ENCODE measurements at places on chromosomes 4 and X.

DNA sequence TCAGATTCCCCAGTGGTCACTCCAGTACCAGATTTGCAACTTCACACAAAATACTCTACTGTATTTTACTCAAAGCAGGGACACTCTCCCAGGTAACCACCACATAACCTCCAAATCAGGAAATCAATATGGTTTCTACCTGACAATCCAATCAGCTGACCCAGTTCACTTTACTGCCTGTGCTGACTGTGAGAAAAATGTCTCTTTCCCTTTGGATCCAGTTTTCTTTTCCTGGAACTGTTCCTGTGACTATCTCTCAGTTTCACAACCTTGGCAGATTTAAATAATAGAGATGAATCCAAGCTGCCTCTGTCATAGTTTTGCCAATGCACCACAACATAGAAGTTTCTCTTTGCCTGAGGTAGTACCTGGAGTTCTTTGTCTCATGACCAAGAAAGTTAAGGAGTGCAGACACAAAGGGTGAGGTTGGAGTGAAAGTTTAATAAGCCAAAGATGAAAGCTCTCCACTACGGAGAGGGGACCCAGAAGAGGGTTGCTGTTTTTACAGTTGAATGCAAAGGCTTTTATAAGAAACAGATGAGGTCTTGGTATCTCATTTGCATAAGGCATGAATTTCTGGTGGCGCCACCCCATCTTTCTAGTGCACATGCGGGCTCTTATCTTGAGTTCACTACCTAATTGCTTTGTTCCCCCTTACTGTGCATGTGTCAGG is 29.7 kb upstream of the IL9R start:
- no peak for DNase-seq

GRCh38 chr4:183329954-183330742 is 7.9 kb upstream of the CLDN24 start:
- DNase-seq = no peak

GRCh38 chrX:109954333-109954732 is 48.6 kb upstream of the TMEM164 start:
- DNase-seq = no peak

- no peak for DNase-seq
These were observed 31.5 kb upstream of the CPLX1 start for GRCh38 chr4:857461-857860.

DNA sequence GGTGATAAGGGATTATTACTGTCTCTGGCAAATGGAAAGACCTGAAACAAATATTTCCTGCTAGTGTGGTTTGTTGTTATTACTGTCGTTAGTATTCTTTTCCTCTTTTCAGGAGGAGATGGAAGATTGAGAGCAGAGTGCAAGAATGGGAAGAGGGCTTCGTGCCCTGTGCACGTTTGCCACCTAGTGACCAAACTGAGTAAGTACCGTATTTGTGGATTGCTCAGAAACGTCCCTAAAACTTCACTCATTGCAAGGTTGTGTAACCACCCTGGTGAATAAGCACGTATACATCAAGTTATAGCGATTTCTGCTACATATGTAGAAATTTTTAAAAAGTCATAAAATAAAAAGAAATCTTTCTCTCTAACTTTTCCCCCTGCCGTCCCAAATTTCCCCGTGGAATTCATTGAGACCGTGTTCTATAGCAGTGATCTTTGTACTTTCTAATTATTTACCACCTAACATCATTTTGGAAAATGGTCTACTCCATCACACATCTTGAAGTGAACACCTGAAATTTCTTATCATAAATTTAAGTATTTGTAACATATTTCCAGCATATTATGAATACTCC is 24.3 kb downstream of the LINC00632 start:
- DNase-seq = no peak

GRCh38 chrX:3232262-3232923 is 114.1 kb downstream of the MXRA5 start:
- no peak for DNase-seq

GRCh38 chrX:63050225-63050624 is 300.9 kb downstream of the SPIN4 start:
- no peak for DNase-seq

DNA sequence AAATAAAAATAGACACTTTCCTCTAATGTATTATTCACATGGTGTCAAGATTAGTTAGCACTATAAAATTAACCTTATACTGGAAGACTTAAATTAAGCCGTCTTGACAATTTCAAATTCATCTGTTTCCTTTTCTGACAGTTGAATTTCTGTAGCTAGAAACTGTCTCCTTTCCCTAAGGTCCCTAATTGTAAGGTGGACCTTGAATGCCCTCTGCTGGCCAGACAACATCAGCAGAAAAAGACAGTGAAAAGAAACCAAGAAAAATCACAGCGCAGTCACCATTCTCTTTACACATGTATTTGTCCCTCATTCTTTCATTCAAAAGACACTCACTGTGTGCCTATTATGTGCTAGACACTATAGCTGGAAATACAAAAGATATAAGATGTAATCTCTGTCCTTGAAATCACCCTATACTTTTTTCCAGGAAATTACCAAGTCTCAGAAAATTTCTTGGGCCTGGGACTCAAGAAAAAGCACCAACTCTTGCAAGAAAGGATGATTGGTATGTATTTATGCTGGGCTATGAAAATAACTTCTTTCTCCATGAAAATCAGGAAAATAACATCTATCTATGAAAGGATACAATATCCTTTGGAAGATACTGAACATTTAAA is 32.7 kb upstream of the AMBN start:
- peak; percentile 57 for DNase-seq

GRCh38 chrX:39476604-39477021 is 621.1 kb downstream of the BCOR start:
- no peak for DNase-seq

DNA sequence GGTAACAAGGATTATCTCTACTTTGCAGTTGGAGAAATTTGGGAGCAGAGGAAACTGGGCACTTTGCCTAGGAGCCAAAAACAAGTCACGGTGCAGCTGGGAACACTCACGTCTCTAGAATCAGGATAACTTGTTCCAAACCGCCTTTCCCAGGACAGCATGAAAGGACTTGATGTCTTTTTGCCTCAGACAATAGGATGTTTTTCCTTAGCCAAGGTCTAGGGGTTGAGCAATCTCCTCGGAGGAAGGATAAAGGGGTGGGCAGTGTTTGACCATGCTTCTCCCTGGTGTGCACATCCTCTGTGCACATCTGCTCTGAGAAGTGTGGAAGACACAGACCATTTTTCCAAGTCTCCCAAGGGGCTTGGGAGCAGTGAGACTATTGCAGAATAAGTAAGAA is 1.7 kb upstream of the SPARCL1 start:
- no peak for DNase-seq

GRCh38 chr4:90274175-90274574 is 147.0 kb downstream of the CCSER1 start:
- DNase-seq = no peak

DNA sequence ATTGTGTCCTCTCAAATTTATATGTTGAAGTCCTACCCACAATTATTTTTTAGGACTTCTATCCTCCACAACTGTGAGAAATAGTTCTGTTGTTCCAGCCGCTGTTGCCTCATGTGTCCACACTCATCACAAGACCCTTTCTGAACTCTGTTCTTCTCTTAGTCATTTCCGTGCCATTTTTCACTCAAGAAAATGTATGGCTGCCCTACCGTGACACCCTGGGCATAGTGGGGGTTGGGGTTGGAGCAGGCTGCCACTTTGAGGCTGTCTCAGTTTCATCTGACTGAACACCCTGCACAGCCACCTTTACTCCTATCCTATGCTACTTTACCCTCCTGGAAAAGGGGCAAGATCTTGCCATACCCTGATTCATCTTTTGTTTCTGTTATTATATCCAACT is 319.1 kb downstream of the TENM3 start:
- no peak for DNase-seq

DNA sequence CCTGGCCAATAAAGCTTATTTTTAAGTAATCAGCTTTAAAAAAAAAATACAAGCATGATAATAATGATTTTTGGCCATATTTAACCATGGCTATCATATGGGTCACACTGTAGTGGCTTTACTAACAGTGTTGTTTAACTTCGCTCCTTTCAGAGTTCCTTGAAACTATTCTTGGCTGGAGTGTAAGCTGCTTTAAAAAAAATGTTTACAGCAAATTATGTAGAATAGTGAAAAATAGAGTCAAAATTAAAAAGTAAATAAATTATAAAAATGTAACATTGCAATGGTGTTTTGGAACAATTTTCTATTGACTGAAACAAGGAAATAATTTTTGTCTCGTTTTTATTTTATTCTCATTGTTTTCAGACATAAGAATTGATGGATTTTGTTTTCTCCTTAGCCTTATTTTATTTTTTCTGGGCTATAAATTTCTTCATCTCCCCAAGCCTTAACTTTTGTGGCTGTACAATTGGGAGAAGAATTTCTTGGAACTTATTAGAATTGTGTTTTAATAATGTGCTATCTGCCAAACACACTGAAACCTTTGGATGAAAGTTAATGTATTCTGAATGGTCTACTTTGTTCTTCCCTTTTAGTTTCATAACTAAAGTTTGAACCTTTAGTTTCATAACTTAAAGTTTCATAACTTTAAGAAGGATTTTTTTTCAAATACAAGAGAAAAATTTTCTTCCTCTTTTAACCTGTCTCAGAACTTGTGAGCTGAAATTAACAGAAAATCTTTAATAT is 182.0 kb downstream of the ARHGAP24 start:
- no peak for DNase-seq

- DNase-seq = no peak
These were observed 3.1 kb downstream of the DCAF16 start for GRCh38 chr4:17807446-17807845.

- DNase-seq = no peak
These were observed 72.8 kb downstream of the MANBA start for GRCh38 chr4:102687982-102688433.

- no peak for DNase-seq
These were observed 149.2 kb upstream of the ANKRD50 start for GRCh38 chr4:124861761-124862160.

GRCh38 chrX:31227250-31227649 is 155.4 kb upstream of the FTHL17 start:
- no peak for DNase-seq

DNA sequence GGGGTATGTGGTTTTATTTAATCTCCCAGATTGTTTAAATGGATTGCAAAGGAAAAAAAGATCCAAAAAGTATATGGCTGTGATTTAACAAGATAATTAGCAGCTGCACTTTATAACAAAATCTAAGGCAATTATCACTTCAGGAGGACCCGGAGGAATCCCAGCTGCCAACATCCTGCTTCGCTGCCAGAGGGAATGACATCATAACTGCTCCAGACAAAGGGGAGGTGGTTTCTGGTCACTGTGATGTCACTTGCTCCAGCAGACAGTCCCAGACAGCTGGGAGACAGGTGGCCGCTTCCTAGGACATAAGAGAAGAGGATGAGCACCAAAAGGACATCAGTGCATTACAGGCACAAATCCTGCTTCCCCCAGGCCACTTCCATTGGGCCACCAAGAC is 371.0 kb downstream of the BCOR start:
- DNase-seq = no peak

DNA sequence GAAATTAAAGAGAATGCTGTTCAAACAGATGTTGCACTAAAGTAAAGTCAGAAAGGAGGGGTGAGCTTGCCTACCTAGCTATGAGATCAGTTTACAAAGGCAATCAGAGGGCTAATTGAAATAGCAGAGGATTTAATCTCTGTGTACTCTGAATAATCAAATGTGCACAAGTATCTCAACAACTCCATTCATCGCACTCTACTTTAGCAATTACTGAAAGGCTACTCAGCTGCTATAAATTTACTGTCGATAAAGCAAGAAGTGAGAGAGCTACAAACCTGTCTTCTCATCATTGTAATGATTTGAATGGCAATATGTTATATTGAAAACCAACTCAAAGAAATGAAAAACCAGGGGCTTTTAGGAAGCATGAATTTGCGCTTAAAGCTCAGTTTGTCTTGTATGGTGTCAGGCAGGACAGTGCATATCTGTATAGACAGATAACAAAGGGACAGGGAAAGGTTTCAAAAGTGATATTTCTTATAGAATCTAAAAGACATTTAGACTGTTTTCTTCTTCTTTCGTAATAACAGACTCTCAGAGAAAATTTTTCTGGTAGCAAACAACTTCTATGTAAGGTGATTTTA is 34.8 kb downstream of the GC start:
- DNase-seq = no peak

- DNase-seq = no peak
These were observed 14.7 kb downstream of the PDGFC start for GRCh38 chr4:156956826-156957368.

DNA sequence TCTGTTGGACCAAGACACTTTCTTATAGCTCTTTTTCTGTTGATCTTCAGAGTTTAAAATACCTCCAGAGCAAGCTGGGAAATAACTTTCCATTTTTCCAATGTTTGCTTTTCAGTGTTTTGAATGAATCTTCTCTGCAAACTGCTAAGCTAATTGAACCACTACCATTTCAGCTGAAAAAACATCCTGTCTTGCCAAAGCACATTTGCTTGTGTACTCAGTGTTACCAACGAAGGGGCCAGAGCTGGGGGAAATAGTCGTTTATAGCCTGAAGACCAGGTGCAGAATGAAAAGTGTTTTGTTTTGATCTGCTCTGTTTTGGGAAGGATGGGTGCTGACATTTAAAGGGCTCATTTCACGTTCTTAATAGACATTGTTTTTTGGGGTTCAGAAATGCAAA is 88.4 kb upstream of the CLNK start:
- no peak for DNase-seq

- no peak for DNase-seq
These were observed 176.5 kb downstream of the AR start for GRCh38 chrX:67720344-67720743.

- no peak for DNase-seq
These were observed 367.8 kb upstream of the SLC7A11 start for GRCh38 chr4:138609943-138610350.

DNA sequence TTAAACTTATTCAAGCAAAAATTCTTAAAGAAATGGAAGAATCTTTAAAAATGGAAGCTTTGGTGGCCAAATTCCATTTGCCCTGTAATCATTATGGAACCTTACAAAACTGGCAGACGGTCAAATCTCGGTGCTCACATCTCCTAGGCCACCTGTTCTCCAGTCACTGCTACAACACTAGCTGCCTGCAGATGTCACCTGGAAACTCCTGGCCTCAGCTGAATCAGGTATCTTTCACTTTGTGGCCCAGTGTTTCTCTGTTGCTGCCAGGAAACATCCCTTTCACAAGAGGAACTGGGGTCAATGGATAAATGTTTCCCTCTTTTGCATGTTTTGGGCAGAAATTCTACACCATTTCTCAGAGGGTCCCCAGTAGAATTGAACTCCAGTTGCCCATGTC is 4.2 kb upstream of the CXCL3 start:
- no peak for DNase-seq

GRCh38 chr4:138458751-138459150 is 216.6 kb upstream of the SLC7A11 start:
- no peak for DNase-seq

- no peak for DNase-seq
These were observed 204.3 kb downstream of the TRAM1L1 start for GRCh38 chr4:116881077-116881476.

GRCh38 chrX:152926923-152927322 is 29.1 kb downstream of the ZNF185 start:
- DNase-seq = no peak

DNA sequence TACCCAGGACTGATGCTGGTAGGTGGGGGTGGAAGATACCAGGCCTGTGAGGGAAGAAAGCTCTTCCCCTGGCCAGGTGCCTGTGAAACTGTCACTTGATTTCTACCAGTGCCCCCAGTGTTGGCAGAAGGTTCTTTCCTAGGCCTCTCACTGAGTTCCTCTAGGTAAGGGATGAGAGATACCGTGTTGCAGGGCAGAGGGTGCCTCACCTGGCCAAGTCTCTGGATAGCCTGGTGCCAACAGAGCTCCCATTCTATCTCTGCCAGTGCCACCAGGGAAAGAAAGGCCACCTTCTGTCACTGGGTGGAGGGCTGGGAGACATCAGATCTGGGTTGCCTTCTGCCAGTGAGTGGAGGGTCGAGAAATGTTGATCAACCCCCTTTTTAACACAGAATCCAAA is 94.1 kb downstream of the RTL5 start:
- DNase-seq = no peak
